ENCODE measurements at places on chromosomes 5 and 9.

GRCh38 chr9:113536483-113537228 lies 73.1 kb downstream of the RGS3 start:
- no peak for DNase-seq

DNA sequence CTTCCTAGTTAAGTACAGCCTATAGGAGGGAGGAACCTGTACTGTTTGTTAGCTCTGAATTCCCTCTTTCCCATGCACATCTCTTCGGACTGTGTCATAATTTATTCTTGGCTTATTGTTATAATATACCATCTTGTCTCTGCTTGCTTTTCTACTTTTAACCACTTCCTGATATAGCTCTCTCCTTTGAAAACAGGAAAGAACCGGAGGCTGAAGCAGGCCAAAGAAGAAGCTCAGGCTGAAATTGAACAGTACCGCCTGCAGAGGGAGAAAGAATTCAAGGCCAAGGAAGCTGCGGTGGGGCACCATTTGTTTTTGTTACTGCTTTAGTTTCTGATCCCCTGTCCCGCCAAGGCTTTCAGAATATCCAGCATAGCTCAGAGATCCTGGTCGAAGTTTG lies 4.8 kb downstream of the ATP6V1G1 start:
- no peak for DNase-seq

GRCh38 chr9:92850898-92851297 lies 26.9 kb downstream of the ZNF484 start:
- no peak for DNase-seq

DNA sequence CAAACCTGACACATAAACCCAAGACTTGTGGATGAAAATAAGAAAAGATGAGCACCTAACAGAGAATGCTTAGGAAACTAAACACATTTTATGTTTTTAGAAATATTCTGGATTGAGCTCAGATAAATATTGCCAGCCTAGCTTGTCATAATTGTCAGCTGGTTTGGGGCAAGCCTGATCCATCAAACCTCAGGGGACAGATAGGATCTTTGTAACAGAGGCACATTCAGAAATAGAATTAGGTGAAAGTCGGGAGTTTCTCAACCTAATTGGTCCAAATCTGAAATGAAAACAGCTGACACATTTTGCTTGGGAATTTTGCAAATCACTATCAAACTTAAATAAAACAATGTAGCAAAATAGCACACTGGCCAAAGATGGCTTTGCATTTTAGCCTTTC lies 503.7 kb downstream of the ANXA1 start:
- no peak for DNase-seq

GRCh38 chr5:54298947-54299346 lies 11.4 kb downstream of the ARL15 start:
- DNase-seq = no peak

- DNase-seq = no peak
Observed at GRCh38 chr9:122815544-122815943, 12.8 kb downstream of the PDCL start.
